ENCODE measurements at places on chromosomes 13 and 19.

DNA sequence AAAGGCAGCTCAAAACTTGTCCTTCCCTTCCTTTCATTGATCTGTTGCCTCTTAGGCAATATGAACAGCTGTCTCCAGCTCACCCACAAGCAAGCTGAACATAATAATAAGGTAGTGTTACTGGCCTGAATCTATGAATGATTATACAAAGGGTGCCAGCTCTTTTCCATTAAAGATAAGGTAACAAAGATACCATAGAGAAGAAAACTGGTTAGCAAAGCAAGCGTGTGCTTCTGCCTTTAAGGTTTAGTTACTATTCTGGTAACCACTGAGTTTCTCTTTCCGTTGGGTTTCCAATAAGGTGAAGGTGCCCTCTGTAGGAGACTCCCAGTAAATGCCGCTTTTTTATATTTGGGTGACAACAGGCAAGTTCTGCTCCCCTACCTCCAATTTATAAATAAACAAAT, 12.1 kb upstream of the DACH1 start:
- DNase-seq = no peak

GRCh38 chr13:75264611-75265010, 217.4 kb downstream of the TBC1D4 start:
- no peak for DNase-seq

DNA sequence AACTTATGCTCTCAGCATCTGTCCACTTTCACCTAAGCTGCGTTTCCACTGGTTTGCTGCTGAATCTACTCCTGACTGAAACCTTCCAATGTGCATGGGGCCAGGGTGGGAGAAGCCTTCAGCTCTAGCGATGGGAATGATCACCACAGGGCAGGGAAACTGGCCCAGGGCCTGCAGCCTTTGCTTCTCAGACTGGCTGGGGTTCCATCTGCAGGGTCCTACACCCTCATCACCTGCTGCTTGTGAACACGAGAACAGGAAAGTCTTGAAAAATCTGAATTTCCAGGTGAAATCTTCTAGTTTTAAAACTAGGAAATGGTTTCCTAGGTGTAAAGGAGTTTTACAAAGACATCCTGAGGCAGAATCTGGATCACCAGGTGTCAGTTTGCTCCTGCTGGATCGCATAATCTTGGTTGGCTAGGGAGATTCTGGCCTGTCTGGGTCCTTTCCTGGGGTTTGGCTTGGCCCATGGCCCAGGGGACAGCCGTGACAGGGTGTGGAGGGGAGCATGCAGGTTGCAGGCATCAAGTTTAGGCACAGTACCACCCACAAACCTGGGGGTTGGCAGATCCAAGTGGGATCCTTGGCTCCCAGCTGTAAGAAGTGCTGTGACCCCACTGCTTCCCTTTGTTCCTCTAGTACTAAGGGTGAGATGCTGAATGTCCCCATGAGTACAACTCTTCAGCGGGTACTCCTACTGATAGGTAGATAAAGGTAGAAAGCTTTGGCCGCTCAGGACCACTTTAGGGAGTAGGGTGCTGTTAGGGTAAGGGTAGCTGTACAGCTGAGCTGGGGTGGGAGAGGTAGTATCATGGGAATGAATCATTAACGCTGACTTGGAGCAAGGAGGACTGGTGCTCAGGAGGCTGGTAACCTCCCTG, 1.8 kb upstream of the UBE2M start:
- no peak for DNase-seq

DNA sequence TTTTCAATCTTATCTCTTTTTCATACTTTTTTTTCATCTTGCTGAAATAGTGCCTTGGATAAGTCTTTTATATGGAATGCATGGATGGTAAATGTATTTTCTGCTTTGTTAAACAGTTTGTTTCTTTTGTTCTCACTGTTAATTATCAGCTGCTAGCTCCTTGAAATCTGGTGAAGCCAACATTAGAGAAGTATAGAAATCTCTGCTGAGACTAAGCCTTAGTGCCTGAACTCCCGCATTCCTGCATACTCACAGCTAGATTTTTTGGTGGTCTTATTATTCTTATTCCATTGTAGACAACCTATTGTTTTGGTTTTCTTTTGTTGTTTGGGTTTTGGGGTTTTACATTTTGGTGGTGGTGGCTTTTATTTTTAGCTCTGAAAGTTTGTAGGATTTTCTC, 48.4 kb downstream of the DNAJC15 start:
- DNase-seq = no peak

DNA sequence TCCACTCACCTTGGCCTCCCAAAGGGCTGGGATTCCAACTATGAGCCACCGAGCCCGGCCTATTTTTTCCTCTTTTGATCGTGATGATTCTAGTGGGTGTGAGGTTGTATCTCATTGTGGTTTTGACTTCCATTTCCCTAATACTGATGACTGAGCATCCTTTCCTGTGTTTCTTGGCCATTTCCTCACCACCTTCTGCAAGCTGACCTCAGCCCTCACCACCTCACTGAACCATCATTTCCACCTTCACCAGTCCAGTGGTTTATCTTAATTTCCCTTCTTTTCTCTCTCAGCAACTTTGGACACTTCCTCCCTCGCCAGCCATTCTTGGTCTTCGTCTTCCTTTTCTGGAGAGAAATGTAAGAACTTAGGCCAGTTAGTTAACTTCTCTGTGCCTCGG, 13.0 kb upstream of the BICRA start:
- DNase-seq = peak; percentile 32

- DNase-seq = no peak
Observed at GRCh38 chr19:39949026-39949747, 14.8 kb upstream of the FCGBP start.

GRCh38 chr13:99471221-99472121, 29.8 kb upstream of the TM9SF2 start:
- DNase-seq = no peak
